ENCODE measurements at places on chromosomes 2 and 18. TPM values are rescaled to one million over a fixed set of nuclear protein-coding genes. Genes with fewer than 3 reads are reported as not detected.

DNA sequence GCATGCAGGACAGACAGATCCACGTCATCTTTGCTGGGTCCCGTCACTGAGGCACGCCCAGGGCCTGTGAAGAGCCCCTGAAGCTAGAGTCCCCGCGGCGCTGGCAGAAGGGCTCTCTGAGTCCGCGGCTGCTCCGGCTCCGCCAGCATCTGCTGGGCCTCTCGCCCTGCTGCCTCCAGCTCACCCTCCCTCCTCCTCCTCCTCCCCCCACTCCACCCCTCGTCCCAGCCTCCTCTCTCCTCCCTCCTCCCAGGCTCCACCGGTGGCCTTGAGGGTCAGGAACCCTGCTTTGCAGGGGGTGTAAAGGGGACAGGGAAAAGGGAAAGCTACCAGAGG lies at the start of gene TNS1:
TNS1 (minus strand) TSS at position 151 of the 336 bp plus-strand sequence; CDS start at position 28, 123 bp downstream.
- no peak for DNase-seq

GRCh38 chr2:138617026-138617425 lies 115.5 kb downstream of the SPOPL start:
- DNase-seq = no peak

GRCh38 chr2:42217914-42218313 lies 48.8 kb downstream of the EML4 start:
- DNase-seq = no peak

RAX gene
- total RNA-seq = not detected

DNA sequence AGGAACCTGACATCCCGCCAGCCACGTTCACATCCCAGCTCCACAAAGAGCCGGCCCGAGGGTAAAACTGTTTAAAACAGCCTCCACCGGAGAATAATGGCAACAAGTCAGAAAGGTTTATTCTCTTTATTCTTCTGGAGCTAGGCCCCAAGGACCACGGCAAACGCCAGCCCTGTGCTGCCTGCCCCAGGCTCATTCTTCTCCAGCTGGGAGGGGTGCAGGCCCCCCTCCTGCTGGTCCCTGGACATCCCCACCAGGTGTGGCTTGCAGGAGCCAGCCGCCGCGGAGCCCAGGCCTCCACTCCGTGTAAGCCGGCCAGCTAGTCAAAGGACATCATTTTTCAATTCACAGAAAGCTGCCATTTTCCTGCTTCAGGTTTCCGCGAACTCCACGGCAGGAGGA lies 65.8 kb upstream of the SALL3 start:
- no peak for DNase-seq

GRCh38 chr2:212745359-212745758 lies 206.8 kb upstream of the ERBB4 start:
- no peak for DNase-seq

DNA sequence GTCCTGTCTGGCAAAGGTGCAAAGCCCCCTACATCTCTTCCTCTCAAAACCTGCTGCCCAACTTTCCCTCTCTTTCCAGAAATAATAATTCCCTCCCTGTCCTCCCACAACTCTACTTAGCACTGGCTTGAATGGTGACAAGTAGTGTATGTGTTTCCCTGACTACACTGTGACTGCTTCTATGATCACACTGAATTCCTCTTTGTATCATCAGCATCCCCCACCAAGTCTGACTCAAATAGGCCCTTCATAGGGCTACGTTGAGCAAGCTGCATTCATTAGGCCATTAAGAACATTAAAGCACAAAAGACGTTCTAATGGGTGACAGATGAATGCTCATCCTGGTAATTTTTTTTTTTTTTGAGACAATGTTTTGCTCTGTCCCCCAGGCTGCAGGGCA lies 13.7 kb upstream of the ST3GAL5 start:
- DNase-seq = no peak

- no peak for DNase-seq
Observed at GRCh38 chr2:20491739-20492531, 45.1 kb downstream of the RHOB start.

DNA sequence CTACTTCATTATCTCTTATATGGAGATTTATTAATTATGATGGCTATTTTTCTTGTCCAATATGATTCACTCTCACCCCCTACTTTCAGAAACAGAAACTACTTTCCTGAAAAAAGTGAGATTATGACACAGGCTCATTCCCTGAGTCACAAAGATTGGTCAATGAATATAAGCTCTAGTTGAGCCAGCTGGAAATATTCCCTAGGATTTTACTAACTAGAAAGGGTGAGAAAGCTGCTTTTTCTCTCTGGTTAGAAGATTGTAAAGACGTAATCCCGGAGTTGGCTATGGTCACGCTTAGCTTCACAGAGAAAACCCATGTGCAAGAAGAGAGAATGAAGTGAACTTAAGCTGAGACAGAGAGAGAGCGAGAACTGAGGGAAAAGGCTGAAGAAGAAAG lies 223.7 kb upstream of the SMAD7 start:
- no peak for DNase-seq

IL1A gene
- not detected for total RNA-seq

POTEI gene
- total RNA-seq = not detected

DAPL1 gene
- not detected for total RNA-seq

- DNase-seq = no peak
Observed at GRCh38 chr2:236193026-236193425, 24.8 kb upstream of the GBX2 start.

DNA sequence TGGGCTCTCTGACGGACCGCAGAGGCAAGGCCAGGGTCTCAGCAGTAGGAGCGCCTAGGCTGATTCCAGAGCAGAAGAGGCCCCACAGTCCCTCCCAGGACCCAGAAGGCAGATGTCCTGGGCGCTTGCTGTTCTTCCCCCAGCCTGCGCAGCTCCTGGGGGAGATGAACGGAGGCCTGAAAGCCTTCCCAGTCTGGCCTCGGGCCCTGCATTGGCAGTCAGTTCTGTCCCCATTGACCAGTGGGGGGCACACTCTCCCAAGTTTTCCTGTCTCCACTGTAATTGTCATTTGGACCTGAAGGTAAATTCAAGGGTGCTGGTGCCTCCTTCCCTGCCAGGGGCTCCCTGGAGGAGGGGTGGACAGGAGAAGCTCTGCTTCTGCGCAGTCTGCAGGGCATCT lies 345.7 kb downstream of the CYP26B1 start:
- DNase-seq = peak; percentile 59

MAP3K20 gene
- total RNA-seq = 13.7 TPM

DNA sequence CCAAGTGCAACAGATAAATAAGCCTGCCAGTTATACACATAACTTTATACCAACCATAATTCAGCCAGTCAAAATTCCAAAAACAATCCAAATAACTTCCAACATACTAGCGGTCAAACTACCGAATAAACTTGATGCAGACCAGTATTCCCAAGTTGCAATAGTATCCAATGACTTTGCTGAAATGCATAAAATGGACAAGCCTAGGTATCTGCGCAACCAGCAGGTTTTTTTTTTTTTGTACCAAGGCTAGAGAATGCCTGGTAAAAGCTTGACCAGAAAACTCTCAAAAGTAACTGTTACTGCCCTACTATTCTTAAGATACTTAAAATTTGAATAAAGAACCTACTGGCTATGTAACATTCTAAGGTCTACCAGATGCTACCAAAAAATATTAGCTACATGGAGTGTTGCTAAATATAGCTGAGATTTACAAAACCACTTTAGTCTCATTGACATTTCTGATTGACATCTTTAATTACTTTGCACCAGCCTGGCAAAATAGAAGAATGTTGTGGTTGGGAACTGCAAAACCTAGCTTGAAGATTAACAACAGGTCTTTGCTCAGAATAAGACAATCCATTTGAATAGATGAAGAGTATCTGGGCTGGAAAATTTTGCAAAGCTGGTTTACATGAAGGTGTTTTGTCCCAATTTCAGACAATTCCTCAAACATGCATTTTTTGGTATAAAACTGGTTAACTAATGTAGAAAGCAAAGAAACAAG lies 7.3 kb downstream of the SRSF7 start:
- no peak for DNase-seq

GRCh38 chr2:233074106-233074505 lies 14.0 kb downstream of the INPP5D start:
- peak; percentile 33 for DNase-seq

ZNF521 gene
- total RNA-seq = 1.6 TPM

DNA sequence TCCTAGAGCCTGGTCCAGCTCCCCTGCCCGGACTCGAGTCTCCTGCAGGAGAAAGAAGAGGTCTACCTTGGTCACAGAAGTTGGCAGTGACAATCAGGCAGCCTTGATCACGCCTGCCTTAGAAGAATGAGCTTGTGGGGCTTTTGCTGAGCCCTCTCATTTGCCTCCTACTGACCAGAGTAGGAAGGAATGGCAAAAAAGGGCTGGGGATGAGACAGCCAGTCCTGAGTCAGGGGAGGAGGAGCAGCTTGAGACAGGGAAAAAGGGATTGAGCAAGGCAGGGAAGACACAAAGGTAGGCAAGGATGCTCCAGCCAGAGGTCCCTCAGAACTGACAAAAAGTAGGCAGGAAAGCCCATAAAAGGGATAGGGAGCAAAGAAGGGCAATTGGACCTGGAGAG lies 6.0 kb downstream of the WDR54 start:
- no peak for DNase-seq

GRCh38 chr2:232008907-232009638 lies 47.6 kb downstream of the DIS3L2 start:
- no peak for DNase-seq

- no peak for DNase-seq
Observed at GRCh38 chr2:221915926-221916325, 343.8 kb upstream of the EPHA4 start.

SLC35F5 gene
- 30.3 TPM for total RNA-seq

DNA sequence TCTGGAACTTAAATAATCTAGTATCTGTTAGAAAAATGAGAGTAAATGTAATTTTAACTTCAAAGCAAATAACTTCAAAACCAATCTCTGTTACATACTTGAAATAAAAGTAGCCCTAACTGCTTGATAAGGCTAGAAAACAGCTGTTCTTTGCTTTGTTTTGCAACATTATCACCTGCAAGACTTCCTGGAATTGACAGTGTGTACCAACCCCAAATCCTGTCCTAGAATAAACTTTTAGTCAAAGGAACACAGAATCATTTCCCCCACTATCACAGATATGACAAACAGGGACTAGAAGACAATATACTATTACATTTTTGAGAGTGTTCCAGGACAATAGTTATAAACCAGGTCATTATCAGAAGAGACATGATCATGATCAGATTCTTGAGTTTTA lies 105.3 kb upstream of the PGAP1 start:
- no peak for DNase-seq

IL36A gene
- not detected for total RNA-seq

- DNase-seq = no peak
Observed at GRCh38 chr2:172088245-172089004, 3.1 kb downstream of the DLX1 start.

CYP27A1 gene
- total RNA-seq = 263 TPM
